ENCODE measurements at places on chromosomes 6 and 20.

GRCh38 chr20:1210501-1210900, 7.2 kb downstream of the C20orf202 start:
- no peak for DNase-seq

GRCh38 chr20:57934913-57935312, 225.1 kb upstream of the PMEPA1 start:
- no peak for DNase-seq

DNA sequence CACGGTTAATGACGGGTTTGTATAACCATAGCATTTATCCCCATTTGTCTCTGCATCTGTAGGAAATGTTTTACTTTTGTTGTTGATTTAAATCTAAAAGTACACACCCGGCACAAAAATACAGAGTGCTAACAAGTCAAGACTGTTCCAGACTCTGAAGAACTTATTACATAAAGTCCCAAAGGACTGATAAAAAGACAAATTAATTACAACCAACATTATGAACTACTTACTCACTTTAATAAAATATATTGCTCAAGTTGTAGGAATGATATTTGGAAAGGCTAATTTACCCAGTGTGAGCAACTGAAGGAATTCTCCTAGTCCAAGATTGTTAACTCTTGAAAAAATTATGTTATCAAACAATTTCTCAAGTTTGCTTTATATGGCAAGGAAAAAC, 115.6 kb downstream of the KIF13A start:
- DNase-seq, result no peak

GRCh38 chr6:109370792-109371191, 11.5 kb downstream of the CD164 start:
- no peak for DNase-seq

GRCh38 chr6:163417595-163417994, 3.1 kb downstream of the QKI start:
- no peak for DNase-seq

DNA sequence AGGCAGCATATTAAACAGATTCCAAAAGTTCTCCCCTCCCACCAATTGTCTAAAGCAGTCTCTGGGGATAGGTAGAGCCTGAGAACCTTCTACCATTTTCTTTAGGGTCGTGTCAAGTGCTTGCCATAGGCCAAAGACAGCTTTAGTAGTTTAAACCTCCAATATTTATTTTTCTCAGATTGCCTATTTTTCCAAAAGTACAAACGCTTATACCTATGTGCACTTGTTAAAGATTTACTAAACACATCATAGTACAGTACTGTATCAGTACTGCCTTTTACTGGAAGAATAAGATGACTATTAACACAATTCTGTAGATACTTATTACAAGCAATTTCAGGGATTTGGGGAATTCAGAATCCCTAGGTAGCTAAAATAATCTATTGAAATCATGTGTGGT, 29.4 kb downstream of the AKIRIN2 start:
- no peak for DNase-seq

DNA sequence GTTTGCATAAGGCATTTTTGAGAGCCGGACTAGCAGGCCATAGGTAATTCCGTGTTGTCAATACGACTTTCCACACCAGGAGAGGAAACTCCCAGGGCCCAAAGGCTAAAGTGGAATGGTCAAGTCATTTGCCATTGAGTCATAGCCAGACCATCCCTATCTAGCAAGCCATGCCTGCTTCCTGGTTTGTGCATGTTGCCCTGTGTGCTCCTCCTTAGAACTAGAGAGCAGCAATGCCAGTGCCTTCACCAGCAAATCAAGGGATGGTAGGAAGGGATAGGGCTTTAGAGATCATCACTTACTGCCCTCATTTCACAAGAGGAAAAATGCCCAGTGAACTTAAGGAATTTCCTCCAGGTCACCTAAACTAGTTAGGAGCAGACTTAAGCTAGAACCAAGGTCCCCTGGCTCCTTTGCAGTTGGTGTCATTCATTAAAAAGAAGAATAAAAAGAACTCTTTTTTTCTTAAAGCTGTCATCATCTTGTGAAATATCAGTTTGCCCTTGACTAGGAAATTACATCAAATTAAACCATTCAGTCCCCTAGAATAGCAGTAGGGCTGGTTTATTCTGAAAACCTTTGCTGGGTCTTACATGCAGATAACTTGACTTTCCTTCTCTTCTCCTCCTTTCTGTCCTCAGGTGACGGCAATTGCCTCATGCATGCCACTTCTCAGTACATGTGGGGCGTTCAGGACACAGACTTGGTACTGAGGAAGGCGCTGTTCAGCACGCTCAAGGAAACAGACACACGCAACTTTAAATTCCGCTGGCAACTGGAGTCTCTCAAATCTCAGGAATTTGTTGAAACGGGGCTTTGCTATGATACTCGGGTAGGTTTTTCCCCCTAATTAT, 7.4 kb downstream of the TNFAIP3 start:
- DNase-seq, result no peak

- DNase-seq, result peak; percentile 28
Observed at GRCh38 chr6:18121580-18122127, 823 bp downstream of the NHLRC1 start.

- no peak for DNase-seq
Observed at GRCh38 chr6:56104591-56104990, 142.8 kb downstream of the COL21A1 start.

DNA sequence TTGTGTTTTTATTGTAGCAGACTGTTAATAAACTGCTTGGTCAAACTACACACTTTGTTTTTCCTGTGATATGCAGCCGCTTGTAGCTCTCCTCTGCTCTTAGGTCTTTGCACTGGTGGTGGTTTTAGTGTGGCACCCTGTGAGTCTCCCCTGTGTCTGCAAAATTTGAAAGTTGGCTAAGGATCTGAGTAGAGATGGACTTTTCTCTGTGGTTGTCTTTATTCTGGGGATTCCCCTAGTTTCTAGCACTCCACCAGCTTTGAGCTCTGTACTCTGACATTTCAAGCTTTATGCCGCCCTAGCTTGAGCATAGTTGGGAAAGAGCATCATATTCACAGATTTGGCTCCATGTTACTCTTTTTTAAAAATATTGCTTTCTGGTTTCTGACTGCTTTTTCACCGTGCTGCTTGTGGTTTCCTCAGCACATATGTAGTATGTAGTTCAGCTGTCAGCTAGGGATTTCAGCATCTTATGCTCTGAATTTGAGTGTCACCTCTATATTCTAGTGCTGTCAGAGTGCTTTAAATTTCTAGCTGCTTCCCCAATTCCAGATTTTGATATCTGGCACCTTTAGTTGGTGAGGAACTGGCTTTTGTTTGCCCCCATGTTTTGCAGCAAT, 25.4 kb downstream of the CDYL start:
- DNase-seq, result no peak

- DNase-seq, result no peak
Observed at GRCh38 chr6:110399219-110400071, 15.9 kb downstream of the DDO start.

DNA sequence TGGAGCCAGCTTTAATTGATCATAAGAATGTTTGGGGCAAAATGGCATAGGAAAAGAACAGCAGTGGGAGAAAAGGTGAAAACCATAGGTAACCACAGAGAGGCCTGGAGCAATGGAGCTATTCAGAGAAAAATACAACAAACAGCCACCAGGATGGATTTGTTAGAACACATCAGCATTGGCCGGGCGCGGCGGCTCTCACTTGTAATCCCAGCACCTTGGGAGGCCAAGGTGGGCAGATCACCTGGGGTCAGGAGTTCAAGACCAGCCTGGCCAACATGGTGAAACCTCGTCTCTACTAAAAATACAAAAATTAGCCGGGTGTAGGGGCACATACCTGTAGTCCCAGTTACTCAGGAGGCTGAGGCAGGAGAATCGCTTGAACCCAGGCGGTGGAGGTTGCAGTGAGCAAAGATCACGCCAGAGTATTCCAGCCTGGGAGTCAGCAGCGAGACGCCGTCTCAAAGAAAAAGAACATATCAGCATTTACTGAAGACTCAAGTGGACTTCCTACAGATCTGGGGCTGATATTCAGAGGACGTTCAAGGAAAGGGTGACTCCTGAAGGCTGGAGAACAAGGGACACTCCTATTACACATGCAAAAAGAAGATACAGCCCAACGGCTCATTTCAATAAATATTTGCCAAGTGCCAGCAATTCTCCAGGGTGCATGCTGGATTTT, 20.2 kb downstream of the SNHG17 start:
- no peak for DNase-seq

DNA sequence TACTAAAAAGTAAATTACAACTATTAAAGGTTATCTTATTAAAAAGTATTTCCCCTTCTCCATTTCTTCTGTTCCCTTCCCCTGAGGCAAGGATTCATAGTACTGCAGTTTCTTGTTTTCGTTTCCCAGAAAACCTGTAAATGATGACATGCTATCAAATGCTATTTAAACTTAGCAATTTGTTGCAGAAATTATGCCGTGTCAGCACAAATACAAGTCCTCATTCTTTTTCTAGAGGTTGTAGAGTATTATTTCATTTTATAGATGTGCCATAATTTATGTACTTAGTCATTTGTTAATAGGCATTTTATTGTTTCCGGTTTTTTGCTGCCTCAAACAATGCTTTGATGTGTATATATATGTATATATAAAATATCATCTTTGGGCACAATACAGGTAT, 268.4 kb downstream of the PLCB1 start:
- no peak for DNase-seq

DNA sequence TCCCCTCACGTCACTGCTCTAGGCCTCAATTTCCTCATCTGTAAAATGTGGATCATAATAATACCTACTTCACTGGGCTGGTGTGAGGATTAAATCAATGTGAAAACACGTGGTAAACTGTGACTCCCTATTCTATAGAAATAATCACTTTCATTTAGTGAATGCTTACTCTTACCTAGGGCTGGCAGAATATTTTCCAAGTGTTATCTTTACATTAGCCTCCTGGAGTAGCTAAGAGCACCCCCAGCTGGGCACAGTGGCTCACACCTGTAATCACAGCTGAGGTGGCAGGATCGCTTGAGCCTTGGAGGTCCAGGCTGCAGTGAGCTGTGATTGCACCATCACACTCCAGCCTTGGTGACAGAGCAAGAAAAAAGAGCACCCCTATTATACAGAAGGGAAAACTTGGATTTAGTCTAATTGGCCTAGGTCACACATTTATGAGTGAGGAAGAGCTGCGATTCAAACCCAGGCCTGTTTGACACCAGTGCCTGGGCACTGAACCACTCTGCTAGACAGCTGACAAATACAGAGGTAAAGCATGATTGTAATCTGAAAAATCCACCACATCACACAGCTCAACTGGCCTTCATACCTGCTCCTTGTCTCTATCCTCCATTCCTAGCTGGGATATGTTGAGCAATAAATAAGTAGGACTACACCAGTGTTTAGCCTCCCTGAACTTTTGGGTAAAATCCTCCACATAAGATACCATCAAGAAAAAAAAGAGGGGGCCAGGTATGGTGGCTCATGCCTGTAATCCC, 1.4 kb upstream of the SNTA1 start:
- DNase-seq, result peak; percentile 82

GRCh38 chr6:75299801-75300530, 15.4 kb upstream of the TMEM30A start:
- DNase-seq, result no peak

- no peak for DNase-seq
Observed at GRCh38 chr6:163753430-163753829, 338.9 kb downstream of the QKI start.

DNA sequence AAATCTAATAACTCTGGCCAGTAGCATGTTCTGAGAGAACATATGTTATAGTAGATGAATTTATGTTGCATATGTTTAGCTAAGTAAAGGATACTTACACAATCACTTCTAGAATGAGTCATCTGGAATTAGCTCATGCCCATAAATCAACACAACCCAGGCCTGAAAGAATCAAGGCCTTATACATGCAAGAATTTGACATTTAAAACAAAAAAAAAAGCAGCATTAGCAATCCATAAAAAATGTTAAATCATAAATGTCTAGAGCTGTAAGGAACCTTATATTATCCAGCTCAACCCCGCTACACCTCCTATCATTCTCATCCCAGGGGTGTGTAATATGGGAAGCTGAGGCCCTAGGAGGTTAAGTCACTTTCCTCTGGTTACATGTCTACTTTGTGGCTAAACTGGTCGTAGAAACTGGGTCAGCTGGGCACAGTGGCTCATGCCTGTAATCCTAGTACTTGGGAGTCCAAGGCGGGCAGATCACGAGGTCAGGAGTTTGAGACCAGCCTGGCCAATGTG, 105.2 kb upstream of the CARMIL1 start:
- no peak for DNase-seq

GRCh38 chr6:114195027-114195365, 147.8 kb downstream of the HS3ST5 start:
- DNase-seq, result no peak

GRCh38 chr6:131367206-131367873, 205.7 kb upstream of the ARG1 start:
- peak; percentile 21 for DNase-seq

GRCh38 chr20:2311329-2311728, 15.5 kb downstream of the TGM3 start:
- no peak for DNase-seq

DNA sequence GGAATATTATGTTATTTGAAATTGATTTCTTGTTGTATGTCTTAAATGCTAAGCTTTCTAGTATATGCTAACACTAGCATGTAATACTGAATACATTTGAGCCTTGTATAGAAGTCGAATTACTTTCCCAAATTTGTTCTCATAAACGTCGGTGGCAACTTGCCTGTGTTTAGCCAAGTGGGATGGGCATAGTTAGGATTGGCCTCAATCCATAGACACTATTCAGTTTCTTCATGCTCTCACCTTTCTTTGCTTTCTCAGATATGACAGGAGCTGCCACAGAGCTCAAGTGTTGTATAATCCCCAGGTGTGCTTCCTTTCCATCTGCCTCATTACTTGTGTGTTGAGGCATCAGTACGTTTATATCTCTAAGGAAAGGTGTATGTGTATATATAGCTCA, 19.3 kb downstream of the ZNF334 start:
- no peak for DNase-seq

DNA sequence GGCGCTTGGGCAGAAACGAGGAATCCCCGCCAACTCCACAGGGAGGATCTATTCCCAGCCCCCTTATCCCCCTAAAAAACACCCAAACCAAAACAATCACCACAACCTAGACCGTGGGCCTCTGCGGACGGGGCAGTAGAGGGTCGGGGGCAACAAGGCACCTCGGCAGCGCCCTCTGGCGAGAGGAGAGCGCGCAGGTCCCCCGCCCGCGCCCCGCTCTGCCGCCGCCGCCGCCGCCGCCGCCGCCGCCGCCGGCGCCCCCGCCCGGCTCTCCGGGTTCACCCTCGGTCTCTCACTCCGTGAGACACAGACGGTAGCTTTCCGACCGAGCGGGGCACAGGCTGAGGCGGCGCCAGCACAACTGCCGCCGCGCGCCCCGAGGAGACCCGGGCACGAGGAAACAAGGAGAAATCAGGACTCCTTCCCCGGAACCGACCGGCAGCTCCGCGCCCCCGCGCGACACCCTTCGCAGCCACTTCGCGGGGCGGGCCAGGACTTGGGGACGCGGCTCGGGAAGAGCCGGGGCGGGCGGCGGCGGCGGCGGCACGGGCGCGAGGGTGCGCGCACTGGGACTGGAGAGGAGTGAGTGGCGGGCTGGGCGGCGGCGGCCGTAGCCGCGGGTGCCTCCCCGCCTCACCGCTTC, at the start of gene SLC35F1:
Gene SLC35F1 (plus strand): TSS at position 307 of the 643 bp plus-strand sequence.
- DNase-seq, result no peak

- DNase-seq, result no peak
Observed at GRCh38 chr6:16236631-16237199, 1.7 kb upstream of the GMPR start.

- no peak for DNase-seq
Observed at GRCh38 chr20:36856195-36856594, 19.7 kb upstream of the TLDC2 start.
